ENCODE measurements at places on chromosomes 7 and 10. TPM values are rescaled to one million over a fixed set of nuclear protein-coding genes. Genes with fewer than 3 reads are reported as not detected.

DNA sequence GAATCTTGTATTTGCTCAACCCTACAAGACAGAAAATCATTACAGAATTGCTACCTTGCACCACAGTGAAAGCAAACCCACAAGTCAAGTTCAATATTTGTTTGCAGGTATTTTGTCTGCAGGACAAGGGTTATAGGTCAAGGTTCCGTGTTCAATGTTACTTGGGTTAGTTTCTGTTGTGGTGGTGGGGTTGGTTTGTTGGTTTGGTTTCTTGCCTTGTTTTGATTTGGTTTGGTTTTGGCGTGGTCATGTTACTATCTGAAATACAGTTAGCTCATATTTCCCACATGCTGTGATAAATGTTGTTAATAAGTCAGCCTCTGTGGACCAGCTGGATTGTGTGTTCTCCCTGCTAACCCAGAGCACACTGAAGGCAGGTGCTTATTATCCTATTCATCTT, 75.6 kb upstream of the INSIG1 start:
- no peak for DNase-seq

- DNase-seq = no peak
Observed at GRCh38 chr7:16278167-16278787, 143.1 kb downstream of the CRPPA start.

- no peak for DNase-seq
Observed at GRCh38 chr10:28300027-28300426, 2.8 kb downstream of the MPP7 start.

DNA sequence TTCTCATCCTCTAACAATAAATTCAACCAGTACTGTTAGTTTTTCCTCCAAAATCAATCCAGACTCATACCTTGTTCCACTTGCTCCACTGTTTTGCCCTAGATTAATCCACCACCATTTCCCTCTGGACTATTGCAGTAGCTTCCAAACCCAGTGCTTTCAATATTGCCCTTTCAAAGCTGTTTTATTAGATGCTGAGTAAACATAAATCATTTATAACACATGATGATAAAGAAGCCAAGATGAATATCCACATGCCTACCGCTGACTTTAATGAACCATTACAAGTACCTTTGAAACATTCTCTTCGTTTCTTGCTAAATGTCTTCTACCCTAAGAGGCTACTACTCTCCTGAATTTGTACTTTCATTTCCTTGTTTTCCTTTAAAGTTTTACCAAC, 174.2 kb upstream of the FAM171A1 start:
- no peak for DNase-seq

SRRM3 gene
- 2.3 TPM for polyA plus RNA-seq

- no peak for DNase-seq
Observed at GRCh38 chr10:128339753-128340152, 213.5 kb upstream of the MKI67 start.

CLDN3 gene
- 54.1 TPM for polyA plus RNA-seq

GRCh38 chr7:12016439-12016838, 184.4 kb upstream of the THSD7A start:
- no peak for DNase-seq

- no peak for DNase-seq
Observed at GRCh38 chr7:81704595-81704994, 65.3 kb downstream of the HGF start.

CCL24 gene
- polyA plus RNA-seq = not detected

DNA sequence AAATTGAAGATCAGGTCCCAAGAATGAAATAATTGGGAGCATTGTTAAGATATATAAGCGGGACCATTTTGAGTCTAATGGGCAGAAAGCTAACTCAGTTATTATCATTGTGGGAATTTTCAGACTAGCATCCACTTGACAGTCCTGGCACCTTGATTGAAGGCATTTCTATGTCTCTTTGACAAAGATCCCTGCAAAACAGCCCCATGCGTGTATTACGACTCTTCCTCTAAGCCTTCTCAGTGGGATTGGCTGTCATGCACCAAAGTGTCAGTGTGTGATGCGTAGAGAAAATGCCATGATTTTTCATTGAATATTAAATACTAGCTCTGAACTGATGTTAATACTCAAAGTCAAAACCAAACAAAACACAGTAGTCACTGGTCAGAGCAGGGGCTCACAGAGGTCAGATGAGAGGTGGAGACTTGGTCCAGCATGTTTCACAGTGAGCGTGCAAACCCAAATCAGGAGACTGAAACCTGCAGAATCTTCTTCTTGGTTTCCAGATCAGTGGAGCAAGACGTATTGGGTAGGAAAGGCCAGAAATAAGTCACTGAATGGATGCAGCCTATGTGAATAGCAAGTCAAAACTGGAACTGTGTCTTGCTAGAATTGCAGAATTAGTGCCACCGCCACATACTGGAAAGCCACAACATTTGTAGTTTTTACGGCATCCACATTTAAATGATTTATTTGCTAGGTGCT, 303.6 kb upstream of the AKR1E2 start:
- no peak for DNase-seq

DDC gene
- 86.3 TPM for polyA plus RNA-seq

GAD2 gene
- polyA plus RNA-seq = 2.3 TPM

DNA sequence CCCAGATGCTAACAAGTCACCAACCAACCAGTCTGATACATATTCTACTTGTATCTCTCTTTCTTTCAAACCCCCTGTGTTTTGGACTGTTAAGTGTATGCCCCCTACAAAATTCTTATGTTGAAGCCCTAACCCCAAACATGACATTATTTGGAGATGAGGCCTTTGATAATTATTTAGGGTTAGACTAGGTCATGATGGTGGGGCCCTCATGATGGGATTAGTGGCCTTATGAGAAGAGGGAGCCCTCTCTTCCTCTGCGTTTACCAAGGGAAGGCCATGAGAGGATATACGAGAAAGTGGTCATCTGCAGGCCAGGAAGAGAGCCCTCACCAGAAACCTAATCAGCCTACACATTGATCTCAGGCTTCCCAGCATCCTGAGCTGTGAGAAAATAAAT, 2.5 kb downstream of the RAPGEF5 start:
- DNase-seq = no peak

MYL10 gene
- 0.76 TPM for polyA plus RNA-seq

TMEM130 gene
- polyA plus RNA-seq = 5.0 TPM

DNA sequence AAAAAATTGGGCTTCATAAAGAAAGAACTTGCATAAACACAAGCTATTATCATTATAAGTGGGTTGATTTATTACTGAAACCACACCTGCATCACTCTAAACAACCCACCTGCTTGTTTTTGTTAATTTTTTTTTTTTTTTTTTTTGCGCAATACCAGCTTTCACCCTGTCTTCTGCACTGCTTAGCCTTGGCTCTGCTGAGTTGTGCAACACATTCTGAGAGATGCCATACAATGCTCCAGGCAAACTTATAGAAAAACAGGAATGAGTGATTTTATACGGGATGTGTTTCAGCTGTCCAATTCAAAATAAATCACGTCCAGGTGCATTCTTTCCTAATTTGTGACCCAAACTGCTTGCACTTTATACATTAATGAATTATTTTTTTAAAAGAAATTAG, 923.6 kb downstream of the GATA3 start:
- DNase-seq = no peak

- no peak for DNase-seq
Observed at GRCh38 chr7:158976468-158976848, 120.1 kb downstream of the DYNC2I1 start.

DNA sequence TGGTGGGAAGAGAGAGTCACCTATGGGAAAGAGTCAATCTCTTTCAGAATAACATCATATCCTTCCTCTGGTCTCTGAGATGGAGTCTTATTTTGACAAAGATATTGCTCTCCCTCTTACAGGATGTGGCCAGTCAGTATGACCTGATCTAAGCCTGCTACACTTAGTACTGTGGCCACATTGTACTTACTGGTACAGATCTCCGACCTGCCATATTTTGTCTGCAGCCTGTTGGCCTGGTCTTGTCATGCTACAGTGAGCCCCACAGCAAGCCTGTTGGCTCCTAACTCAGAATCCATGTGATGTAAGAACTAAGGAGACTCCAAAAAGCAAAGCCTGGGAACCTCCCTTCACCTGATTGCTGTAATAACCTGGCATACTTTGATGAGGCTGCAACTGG, 377.8 kb downstream of the SFMBT2 start:
- DNase-seq = no peak

CDC14C gene
- 0.11 TPM for polyA plus RNA-seq

- DNase-seq = no peak
Observed at GRCh38 chr10:5443429-5443828, 31.1 kb downstream of the NET1 start.

- DNase-seq = peak; percentile 13
Observed at GRCh38 chr10:84329196-84329611, 815 bp downstream of the CCSER2 start.

DNA sequence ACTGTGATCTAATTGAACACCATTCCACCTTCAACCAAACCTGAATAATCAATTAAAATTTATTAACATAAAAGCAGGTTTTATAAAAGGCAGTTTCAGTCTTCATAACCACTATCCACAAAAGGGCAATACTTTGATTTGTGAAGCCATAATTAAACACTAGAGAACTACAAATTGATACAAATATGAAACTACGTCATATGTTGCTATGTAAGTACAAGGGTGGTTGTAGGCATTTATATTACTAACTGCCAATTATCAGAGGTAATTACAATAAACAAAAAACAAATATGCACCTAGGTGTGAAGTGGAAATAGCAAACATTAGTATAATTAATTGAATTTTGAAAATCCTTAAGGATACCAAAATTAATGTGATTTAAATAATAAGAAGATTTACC, 368.5 kb upstream of the PCDH15 start:
- no peak for DNase-seq

DNA sequence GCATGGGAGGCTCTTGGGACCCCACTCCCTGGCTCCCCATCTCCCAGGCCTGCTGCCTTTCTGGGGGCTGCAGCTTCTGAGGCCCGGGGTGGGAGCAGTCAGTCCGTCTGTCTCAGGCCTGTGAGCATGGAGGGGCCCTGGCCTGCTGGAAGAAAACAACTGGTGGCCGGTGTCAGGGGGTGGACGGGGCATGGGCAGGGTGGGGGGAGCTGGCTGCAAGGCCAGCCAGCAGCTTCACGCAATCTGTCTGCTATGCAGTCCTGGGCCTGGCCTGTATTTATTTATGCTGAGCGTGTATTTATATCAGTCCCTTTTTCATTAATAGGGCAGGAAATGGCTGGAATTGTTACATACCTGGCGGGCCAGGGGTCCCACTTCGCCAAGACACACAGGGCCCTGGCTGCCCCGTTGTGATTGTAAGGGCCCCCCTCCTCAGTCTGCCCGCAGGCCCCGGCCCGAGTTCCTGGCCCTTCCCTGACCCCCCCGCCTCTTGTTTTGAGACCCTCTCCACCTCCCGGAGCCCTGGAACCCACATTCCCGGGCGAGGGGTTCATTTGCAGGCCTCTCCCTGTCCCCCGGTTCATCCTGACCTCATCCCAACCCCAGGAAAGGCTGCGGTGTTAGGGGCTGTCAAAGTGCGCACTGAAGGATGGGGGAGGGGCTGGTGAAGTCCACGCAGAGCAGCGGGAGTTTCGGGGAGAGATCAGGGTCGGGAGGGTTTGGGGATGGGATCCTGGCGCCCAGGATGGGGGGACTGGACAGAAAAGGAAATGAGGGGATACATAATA, 8.2 kb downstream of the TMEM270 start:
- no peak for DNase-seq

IGF2BP3 gene
- 62.2 TPM for polyA plus RNA-seq

TCF7L2 gene
- polyA plus RNA-seq = 46.2 TPM

SH2B2 gene
- 5.3 TPM for polyA plus RNA-seq

GRCh38 chr7:74293577-74293908, 4.3 kb downstream of the CLIP2 start:
- no peak for DNase-seq

- DNase-seq = peak; percentile 7
Observed at GRCh38 chr10:27446091-27446918, 57.8 kb upstream of the RAB18 start.

DNA sequence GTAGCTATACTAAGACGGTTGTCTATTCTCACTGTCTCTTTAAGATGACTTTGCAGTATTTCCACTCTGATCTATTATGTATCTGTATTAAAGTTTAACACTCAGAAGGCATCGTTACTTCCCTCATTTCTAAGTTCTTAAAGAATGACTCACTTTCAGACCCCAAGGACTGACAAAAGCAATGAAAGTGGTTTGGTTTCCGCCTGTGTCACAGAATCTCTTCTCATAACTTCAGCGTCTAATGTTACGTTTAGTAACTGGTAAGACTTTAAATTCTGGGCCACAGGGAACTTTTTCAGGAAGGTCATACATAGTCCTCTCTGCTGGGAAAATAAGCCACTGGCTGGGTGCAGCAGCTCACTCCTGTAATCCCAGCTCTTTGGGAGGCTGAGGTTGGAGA, 892.0 kb upstream of the AUTS2 start:
- DNase-seq = no peak

DNA sequence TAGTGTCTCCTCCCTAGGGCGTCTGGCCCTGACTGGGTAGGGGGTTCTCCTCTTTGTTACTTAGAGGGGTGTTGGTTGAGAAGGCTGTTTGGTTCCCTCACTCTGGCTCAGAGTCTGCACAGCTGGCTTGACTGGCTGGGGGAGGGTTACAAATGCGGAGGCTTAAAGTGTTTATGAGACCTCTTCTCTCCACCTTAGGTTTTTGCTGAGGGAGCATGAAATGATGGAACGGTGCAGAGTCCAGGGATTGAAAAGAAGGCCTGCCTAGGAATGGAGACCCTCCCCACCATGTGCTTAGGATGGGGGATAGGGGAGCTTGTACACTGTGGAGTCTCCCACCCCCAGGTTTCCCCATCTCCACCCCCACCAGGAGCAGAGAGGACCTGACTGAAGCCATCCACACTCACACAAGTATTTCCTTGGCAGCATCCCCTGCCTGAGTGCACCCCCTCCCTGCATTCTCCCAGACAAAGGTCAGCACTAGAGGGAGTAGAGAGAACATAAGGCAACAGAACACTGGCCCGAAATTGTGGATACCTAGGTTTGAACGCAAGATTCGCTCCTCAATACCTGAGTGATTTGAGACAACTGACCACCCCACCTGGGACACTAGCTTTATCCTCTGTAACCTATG, 1.7 kb upstream of the LDB1 start:
- DNase-seq = no peak

HTRA1 gene
- 158 TPM for polyA plus RNA-seq

DNA sequence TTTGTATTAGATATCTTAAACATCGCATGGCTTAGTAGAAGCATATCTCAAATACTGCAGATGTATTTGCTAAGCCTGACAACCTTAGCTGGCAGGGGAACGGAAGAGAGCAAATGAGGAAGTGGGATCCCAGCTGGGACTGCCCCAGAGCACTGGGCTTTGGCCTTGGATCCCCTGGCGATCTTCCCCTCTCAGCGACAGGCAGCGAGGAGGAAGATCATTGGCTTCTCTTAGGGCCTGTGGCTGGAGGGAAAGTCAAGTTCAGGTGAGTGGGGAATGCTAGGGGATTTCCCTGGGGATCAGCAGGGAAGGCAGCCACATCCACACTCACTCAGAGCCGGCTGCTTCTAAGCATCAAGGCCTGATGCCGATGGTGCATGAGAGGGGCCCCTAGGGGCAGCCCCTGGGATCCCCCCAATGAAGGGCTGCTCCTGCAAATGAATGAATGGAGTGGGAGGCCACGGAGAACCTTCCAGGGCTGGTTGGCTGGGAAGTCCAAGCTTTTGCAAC, 42.0 kb downstream of the LYZL2 start:
- DNase-seq = no peak

Measured in renal cortex interstitium (tissue), 15 donors.